ENCODE measurements at places on chromosomes 16 and 17.

DNA sequence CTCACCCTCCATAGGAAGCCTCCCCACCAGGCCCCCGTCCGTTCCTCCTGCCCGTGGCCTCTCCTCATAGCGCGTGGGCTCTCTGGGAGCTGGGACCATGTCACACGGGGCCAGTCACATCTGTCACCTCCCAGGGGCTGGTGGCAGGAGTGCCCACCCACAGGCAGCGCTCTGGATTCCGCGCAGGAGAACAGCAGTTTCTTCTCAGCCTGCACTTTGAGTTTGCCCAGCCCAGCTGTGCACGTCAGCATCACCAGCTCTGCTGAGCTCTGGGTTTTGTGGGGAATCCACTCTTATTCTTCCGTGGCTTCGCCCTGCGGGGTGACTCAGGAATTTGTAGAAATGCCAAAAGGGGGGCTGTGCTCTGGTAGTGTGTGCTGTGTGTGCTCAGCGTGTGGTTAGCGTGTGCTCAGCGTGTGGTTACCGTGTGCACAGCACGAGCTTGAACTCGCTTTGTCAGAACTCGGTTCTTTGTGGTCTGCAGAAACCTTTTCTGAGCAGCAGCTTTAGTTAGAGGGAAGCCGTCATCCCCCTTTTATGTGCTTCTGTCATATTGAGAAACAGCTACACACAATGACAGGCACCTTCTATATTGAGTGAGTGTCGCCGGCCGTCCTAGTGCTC, 3.2 kb downstream of the ACSF3 start:
- H3K27me3 ChIP-seq = no peaks in the 10 kb centered on the region
- no peak overlapping the region for H3K27ac ChIP-seq
- peaks cover 21% of the 10 kb centered on the region for H3K4me1 ChIP-seq
- H3K36me3 ChIP-seq = peaks cover 9% of the 10 kb centered on the region
- no peak overlapping the region for H3K4me3 ChIP-seq

- no peaks in the 10 kb centered on the region for H3K36me3 ChIP-seq
- no peak for DNase-seq
- peaks cover 11% of the 10 kb centered on the region for H3K4me1 ChIP-seq
- no peak overlapping the region for H3K27ac ChIP-seq
- peak overlapping the region; percentile 54 for H3K4me3 ChIP-seq
These were observed 576 bp downstream of the EPOP start for GRCh38 chr17:38674014-38674748.

DNA sequence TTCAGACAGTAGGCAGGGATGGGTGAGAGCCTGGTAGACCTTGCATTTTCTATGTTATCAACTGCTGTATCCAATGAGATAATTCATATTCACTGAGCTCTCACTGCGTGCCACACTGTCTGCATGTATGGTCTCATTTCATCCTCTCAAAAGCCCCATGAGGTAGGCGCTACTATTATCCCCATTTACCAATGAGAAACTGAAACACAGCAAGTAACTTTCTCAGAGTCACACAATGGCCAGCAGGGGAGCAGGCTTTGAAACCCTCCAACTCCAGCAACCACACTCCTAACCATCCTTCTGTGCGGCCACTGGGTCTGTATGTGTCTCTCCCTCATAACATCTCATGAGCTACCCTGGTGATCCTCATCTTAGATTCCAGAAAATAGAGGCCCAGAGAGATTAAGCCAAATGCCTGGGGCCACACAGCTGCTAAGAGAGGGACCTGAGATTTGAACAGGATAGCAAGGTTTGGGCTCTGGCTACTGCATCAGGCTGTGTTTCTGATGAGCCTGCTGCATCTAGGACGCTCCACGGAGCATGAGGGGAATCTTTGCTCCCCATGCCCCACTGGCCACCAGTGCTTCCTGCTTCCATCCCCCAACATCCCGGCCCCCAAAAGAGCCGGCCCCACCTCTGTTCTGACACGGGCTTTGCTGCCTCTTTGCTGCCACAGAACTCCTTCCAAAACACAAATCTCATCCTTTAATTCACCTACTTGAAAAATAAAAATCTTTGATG, 3.2 kb downstream of the CCR7 start:
- no peaks in the 10 kb centered on the region for H3K27me3 ChIP-seq
- no peaks in the 10 kb centered on the region for H3K36me3 ChIP-seq
- peaks cover 16% of the 10 kb centered on the region for H3K4me1 ChIP-seq
- DNase-seq = no peak

GRCh38 chr16:56075732-56076388, 115.4 kb upstream of the GNAO1 start:
- H3K4me1 ChIP-seq = no peaks in the 10 kb centered on the region
- H3K4me3 ChIP-seq = no peak overlapping the region

GRCh38 chr17:35668802-35669201, 62.6 kb upstream of the RASL10B start:
- no peak overlapping the region for H3K27ac ChIP-seq
- peaks cover 17% of the 10 kb centered on the region for H3K36me3 ChIP-seq
- peaks cover 9% of the 10 kb centered on the region for H3K4me1 ChIP-seq
- H3K4me3 ChIP-seq = no peak overlapping the region
